Dorsolateral prefrontal cortex (tissue), 122 donors: ENCODE measurements at places on chromosomes 11 and 22.

DNA sequence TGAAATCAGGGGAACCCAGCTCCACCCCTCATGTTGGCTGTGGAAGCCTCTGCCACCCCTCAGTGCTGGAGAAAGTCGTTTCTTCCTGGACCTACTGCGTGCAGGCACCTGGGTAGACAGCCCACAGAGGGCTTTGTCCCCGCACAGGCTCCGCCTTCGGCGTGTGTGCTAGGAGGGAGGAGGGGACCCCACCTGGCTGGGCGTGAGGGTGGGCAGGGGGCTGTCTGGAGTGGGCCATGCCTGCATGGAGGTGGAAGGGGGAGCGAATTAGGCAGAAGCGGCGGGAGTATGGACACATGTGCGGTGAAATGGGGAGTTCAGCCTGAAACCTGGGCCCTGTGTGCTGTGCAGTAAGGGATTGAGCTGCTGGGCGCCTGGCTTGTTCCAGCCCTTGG lies 49.3 kb downstream of the FBLN1 start:
- DNase-seq: no peak

DNA sequence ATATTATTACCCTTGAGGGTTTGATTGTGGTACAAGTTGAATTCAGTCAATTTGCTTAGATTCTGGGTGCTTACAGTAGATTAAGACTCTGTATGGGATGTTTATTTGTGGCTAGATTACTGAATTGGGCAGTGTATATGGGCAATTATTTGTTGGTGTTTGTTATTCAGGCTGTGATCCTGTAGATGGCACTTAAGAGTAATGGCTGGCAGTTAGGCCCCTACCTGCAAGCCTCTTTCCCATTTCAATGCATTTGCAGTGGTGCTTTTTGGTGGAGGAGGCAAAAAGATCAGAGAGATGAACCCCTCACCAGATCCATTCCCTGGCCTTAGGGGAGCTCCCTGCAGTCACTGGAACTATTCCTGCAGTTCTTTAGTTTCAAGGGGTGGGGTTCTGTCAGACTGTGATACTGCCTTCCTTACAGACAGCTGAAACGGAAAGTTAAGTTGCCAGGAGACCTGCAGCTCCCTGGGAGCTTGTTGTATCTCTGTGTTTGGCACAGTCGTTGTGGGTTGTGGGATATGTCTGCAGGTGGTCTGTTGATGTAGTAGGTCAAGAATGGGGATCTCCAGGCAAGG lies 199.5 kb downstream of the AASDHPPT start:
- no peak for DNase-seq

DNA sequence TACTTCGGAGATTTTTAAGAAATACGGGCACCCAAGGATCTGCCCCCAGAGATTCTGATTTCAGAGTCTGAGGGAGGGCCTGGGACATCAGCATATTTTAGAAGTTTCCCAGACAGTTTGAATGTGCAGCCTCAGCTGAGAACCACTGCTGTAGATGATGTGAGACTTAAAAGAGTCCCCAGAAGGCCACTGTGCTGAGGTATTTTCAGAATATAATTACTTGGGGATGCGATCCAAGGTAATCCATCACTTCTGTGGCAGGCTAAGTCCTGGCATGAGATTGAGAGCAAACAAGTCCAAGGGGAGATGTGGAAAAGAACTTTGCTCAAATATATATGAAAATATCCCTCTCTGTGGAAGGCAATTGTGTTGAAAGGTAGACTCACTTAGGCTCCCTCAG lies 48.3 kb upstream of the AMOTL1 start:
- DNase-seq: no peak

DNA sequence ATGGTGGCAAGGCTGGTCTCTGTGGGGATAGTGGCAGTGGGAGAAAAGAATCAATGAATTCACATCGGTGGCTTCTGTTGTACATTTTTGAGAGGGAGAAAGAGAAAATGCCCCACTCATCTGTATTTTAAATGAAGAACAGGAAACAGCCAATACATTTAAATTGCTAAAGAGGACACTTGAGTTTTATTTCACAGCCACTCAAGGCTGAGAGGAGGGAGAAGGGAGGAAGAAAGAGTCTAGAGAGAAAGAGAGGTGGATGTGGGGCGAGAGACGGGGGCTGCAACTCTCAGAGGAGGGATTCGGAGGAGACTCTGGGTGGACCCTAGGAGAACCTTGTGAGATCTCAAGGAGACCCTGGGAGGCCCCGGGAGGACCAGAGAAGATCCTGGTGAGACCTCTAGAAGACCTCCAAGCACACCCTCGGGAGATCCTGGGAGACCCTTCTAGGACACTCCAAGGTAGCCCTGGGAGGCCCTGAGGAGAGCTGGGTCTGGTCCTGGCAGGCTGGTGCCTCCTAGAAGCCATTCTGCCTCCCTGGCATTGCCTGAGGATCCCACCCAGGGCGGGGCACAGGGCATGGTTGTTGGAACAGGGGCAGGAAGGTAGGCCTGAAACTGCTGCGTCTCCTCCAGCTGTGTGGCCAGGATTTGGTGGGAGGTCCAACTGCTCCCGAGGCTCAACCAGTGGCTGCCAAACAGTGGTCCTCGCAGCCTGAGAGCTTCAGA lies 91.0 kb upstream of the SHISAL1 start:
- no peak for DNase-seq

- no peak for DNase-seq
Observed at GRCh38 chr11:109794501-109794900, 298.7 kb upstream of the ZC3H12C start.

DNA sequence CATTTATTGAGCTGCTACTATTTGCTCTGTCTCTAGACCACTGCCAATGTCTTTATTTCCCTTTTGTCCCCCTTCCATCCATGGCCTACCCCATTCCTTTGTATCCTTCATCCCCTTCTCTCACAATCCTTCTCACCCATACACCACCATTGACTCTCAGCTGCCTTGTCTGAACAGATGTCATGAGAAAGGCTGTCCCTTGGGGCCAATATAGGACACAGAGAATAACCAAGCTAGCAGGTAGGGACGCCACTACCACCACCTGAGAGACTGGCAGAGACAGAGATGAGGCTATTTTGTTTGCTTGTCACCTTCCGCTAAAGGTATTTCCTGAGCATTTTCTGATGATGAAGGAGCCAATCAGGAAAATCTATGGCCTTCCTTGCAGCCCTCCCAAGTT lies 138.9 kb downstream of the CD44 start:
- no peak for DNase-seq

- no peak for DNase-seq
Observed at GRCh38 chr22:17875156-17875555, 100.9 kb upstream of the BID start.

DNA sequence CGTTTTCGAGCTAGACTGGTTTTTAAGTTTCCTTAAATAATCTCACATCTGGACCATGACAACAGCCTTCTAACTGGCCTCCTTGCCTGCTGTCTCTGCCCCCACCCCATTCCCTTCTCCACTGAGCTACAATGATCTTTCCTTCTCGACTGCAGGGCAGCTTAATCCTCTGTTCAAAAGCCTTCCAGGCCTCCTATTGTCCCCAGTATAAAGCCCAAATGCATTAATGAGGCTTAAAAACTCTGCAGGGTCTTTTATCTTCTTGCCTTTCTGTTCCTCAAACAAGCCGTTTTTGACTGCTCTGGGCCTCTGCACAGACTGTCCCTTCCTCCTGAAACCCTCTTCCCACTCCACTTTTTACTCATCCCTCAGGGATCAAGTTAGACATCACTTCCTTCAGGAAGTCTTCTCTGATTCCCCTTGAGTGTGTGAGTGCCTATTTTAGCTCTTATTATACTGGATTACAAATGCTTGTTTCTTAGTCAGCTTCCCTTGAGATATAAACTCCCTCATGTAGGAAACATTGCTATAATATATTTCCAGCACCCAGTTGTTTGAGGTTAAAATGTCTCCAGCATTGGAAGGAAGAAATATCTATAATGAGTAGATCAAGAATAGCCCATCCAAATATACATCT lies 23.6 kb upstream of the PAMR1 start:
- DNase-seq: no peak

GRCh38 chr11:61131186-61131585 lies 28.9 kb downstream of the CD5 start:
- DNase-seq: no peak

GRCh38 chr11:35218956-35219355 lies 80.0 kb downstream of the CD44 start:
- no peak for DNase-seq

DNA sequence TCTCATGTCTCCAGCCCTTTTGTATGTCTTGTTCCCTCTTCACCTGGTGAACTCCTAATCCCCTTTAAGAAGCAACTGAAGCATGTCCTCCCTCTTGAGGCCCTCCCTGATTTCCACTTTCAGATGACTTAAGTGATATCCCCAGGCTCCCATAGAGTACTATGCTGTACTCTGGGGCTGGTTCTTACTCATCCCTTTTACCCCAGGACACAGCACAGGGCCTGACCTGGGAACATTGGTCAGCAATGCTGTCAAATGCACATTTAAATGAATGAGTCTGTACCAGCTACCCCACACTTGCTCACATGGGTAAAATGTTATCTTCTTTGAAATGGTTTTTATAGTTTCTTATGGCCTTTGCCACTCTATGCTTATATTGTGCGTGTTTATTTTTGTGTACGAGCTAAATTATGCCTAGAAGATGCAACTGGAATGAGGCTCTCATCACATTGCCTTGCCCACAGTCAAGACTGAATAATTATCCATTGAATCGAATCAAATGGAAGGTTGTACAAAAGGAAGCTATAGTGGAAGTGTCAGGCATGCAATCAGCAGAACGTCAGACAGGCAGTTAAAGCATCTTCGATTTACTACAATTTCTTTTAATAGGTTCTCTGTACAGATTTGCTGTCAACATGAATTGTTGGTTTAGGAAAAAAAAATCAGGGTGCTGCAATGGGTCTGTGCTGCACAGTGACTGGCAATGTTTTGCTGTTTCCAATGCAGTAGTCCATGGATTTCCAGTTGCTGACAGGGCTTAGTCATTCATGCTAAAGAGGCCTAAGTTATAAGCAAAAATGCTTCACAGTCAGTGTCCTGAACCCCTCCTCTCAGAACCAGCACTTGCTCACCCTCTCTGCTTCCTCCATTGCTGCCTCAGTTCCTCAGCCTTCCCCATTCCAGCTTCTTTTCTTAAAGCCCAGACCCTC lies 79.5 kb downstream of the PARVA start:
- DNase-seq: no peak

DNA sequence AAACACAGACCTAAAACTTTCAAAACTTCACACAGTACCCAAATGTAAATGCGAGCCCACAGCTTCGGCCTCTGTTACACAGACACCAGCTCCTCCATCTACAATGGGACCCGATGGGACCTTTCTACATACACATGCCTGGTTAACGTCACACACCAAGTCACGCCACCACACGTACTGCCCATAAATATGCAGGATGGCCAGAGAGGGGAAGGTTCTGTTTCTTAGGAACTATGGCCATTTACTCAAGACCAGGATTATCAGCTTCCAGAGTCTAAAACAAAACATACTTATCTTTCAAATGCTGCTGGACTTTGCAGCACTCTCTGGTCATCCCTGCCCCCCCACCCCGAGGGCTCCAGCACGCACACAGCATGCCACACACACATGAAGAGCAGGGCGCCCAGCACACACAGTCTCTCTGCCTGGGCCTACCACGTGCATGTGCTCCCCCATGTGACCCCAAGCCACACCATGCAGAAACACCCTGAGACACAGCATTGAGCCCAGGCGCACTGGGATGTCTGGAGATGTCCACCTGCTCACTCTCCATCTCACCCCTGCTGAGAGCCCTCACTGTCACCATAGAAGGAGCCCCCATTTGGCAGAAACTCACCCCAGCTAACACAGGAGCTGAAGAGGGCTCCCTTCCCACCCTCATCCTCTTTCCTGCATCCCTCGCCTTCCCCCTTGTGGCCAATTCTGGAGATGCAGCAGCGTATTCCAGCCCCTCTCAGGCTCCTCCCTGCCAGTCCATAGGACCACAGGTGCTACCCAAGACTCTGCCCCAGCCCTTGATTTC lies 61.8 kb downstream of the SLC22A12 start:
- no peak for DNase-seq

- no peak for DNase-seq
Observed at GRCh38 chr11:61476371-61476770, 32.2 kb upstream of the LRRC10B start.
